Muscle of leg (tissue), 16 donors: ENCODE measurements at places on chromosomes 6 and 20. TPM values are rescaled to one million over a fixed set of nuclear protein-coding genes. Genes with fewer than 3 reads are reported as not detected.

GRCh38 chr6:8268156-8268555 is 165.8 kb upstream of the EEF1E1 start:
- no peaks in the 10 kb centered on the region for H3K27me3 ChIP-seq
- no peak overlapping the region for H3K4me3 ChIP-seq
- no peak overlapping the region for H3K27ac ChIP-seq
- H3K4me1 ChIP-seq: no peaks in the 10 kb centered on the region
- H3K36me3 ChIP-seq: no peaks in the 10 kb centered on the region

Gene C6orf58
- total RNA-seq: 0.09 TPM

DNA sequence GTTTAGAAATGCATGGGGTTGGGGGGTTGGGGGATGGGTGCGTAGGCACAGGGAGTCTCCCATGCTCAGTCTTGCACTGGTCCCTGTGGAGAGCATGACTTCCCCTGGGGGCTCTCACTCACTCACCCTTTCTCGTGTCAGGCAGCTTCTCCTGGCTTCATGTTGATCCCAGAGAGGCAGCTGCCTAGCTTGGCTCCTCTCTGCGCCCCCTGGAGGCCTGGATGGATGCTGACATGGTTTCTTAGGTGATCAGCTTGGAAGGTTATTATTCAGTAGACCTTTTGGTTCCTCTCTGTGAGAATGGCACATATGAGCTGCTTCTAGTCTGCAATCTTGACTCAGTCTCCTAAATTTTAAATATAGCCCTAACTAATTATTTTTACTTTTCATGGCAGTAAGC is 109.3 kb upstream of the FAM83B start:
- no peak overlapping the region for H3K4me3 ChIP-seq
- no peaks in the 10 kb centered on the region for H3K27me3 ChIP-seq
- no peaks in the 10 kb centered on the region for H3K4me1 ChIP-seq
- H3K27ac ChIP-seq: no peak overlapping the region

- DNase-seq: peak; percentile 16
- no peaks in the 10 kb centered on the region for H3K36me3 ChIP-seq
- H3K27me3 ChIP-seq: no peaks in the 10 kb centered on the region
- H3K27ac ChIP-seq: no peak overlapping the region
- no peak overlapping the region for H3K4me3 ChIP-seq
These were observed 118.6 kb upstream of the CCDC28A start for GRCh38 chr6:138654715-138655634.

GRCh38 chr6:16229700-16230099 is 8.7 kb upstream of the GMPR start:
- H3K4me1 ChIP-seq: peaks cover 13% of the 10 kb centered on the region
- no peak overlapping the region for H3K4me3 ChIP-seq

- H3K36me3 ChIP-seq: no peaks in the 10 kb centered on the region
- no peak for DNase-seq
- H3K4me1 ChIP-seq: no peaks in the 10 kb centered on the region
- H3K27me3 ChIP-seq: peaks cover 5% of the 10 kb centered on the region
- no peak overlapping the region for H3K4me3 ChIP-seq
These were observed 31.0 kb downstream of the GRM4 start for GRCh38 chr6:34114695-34115402.

DNA sequence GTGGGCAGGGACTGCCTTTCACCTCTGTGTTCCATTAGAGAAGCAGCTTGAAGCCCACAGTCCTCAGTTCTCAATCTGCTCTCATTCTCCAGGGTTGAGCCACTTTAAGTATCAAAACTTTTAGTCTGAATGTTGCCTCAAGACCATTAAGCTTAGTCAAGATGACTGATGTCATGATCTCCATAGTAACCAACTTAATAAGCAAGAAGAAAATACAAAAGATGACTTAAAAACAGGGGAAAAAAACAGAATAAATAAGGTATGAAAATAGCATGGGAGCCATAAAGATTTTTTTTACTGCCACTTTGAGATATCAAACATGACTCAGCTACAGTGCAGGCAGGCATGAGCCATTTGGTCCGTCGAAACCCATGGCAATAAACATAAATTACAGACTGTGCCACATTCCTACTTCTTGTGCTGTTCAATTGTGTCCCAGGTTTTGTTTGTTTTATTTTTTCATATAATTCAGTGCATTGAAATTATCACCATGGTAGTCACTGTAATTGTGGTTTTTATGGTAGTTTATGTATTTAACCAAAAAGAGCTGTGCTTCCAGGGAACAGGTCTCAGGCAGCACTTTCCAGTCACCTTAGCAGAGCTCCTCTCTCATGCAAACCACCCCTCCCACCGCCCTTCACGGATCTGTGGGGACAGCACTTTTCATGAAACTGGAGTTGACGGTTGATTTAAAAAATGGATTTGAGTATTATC is 156.5 kb upstream of the INSM1 start:
- no peak for DNase-seq
- H3K36me3 ChIP-seq: no peaks in the 10 kb centered on the region
- no peaks in the 10 kb centered on the region for H3K27me3 ChIP-seq
- H3K4me1 ChIP-seq: peaks cover 2% of the 10 kb centered on the region
- no peak overlapping the region for H3K4me3 ChIP-seq

GRCh38 chr6:52186480-52186879 is 305 bp downstream of the IL17A start:
- no peak overlapping the region for H3K4me3 ChIP-seq
- no peak overlapping the region for H3K27ac ChIP-seq
- no peaks in the 10 kb centered on the region for H3K36me3 ChIP-seq
- H3K27me3 ChIP-seq: no peaks in the 10 kb centered on the region
- DNase-seq: no peak

GRCh38 chr20:8050157-8050837 is 30.7 kb upstream of the TMX4 start:
- no peak overlapping the region for H3K4me3 ChIP-seq
- H3K36me3 ChIP-seq: no peaks in the 10 kb centered on the region
- no peak overlapping the region for H3K27ac ChIP-seq

GRCh38 chr20:362271-363254 is 15.7 kb downstream of the NRSN2 start:
- no peak overlapping the region for H3K4me3 ChIP-seq
- H3K4me1 ChIP-seq: peaks cover 13% of the 10 kb centered on the region
- H3K36me3 ChIP-seq: no peaks in the 10 kb centered on the region
- peak; percentile 77 for DNase-seq
- H3K27me3 ChIP-seq: no peaks in the 10 kb centered on the region

DNA sequence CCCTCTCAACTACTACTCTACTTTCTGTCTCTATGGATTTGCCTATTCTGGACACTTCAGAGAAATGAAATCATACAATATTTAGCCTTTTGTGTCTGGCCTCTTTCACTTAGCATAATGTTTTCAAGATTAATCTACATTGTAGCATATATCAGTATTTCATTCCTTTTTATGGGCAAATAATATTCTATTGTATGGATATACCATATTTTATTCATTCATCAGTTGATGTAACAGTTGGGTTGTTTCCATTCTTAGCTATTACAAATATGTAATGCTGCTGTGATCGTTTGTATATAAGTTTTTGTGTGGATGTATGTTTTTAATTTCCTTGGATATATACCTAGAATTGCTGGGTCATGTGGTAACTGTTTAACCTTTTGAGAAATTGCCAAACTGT is 23.4 kb downstream of the FAM184A start:
- no peaks in the 10 kb centered on the region for H3K4me1 ChIP-seq
- DNase-seq: no peak
- H3K36me3 ChIP-seq: no peaks in the 10 kb centered on the region
- no peak overlapping the region for H3K4me3 ChIP-seq
- H3K27me3 ChIP-seq: no peaks in the 10 kb centered on the region

Gene DZANK1
- total RNA-seq: 1.5 TPM

Gene EDN3
- total RNA-seq: 17.9 TPM
